ENCODE measurements at places on chromosomes 2 and 18. TPM values are rescaled to one million over a fixed set of nuclear protein-coding genes. Genes with fewer than 3 reads are reported as not detected.

Gene STAT4
- total RNA-seq, result 1.4 TPM

Gene RAB6D
- not detected for total RNA-seq

GRCh38 chr2:177211169-177211568, 1.4 kb upstream of the HNRNPA3 start:
- H3K4me3 ChIP-seq, result peak overlapping the region; percentile 91
- peak overlapping the region; percentile 100 for H3K27ac ChIP-seq
- DNase-seq, result no peak
- H3K36me3 ChIP-seq, result peaks cover 45% of the 10 kb centered on the region
- peaks cover 7% of the 10 kb centered on the region for H3K4me1 ChIP-seq
- no peaks in the 10 kb centered on the region for H3K27me3 ChIP-seq

Gene TXNDC2
- not detected for total RNA-seq

DNA sequence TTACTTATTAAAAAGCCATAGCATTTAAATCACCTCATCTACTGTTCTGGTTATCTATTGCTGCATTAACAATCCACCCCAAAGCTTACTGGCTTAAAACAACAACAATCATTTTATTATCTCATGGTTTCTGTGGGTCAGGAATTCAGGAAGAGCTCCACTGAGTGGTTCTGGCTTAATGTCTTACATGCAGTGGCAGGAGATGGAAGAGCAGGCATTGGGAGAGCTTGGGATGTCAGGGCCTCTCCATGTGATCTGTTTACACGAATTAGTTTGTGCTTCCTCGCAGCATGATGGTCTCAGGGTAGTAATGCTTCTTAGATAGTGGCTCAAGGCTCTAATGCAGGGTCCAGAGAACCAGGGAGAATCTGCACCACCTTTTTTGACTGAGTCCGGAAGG, 14.4 kb upstream of the REL start:
- H3K4me1 ChIP-seq, result peaks cover 1% of the 10 kb centered on the region
- no peak overlapping the region for H3K27ac ChIP-seq
- H3K27me3 ChIP-seq, result no peaks in the 10 kb centered on the region
- DNase-seq, result no peak
- H3K4me3 ChIP-seq, result no peak overlapping the region
- H3K36me3 ChIP-seq, result no peaks in the 10 kb centered on the region

DNA sequence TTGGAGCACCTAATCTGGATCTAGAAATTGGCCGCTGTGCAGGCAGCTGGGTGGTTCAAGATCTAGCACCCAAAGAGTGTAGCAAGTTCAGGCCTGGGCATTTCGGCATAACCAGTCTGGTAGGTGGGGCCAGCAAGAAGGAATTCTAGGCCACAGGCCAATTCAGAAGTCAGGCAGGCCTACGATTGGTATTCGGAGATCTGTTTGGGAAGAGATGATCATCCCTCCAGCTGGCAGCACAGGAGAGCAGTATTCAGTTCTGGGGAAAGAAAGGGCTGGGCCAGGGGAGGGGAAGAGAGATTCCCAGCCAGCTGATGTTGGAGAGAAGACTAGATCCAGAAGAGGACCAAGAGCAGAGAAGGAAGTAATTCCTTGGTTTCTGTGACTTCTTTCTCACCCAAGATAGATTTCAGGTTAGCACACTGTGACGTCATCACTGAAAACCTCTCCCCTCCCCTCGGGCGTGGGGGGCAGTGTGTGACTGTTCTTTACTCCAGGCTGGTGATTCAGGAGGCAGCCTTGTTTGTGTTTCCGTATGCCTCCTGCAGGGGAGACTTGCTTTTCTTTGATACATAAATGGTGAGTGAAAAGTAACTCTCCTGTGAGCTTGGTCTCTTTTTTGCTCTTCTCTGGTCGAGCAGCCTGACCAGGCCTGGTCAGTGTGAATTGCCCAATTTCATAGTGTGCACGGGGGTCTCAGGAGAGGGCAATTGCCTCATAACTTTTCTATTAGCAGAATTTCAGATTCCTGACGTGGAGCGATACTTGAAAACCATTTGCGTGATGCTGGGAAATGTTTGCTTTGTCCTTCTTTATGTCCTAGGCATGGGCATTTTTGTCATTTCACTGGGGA, 61.1 kb downstream of the MEIS1 start:
- peak overlapping the region; percentile 85 for H3K27ac ChIP-seq
- no peaks in the 10 kb centered on the region for H3K36me3 ChIP-seq
- H3K4me3 ChIP-seq, result peak overlapping the region; percentile 62
- no peaks in the 10 kb centered on the region for H3K27me3 ChIP-seq
- H3K4me1 ChIP-seq, result peaks cover 50% of the 10 kb centered on the region
- peak; percentile 95 for DNase-seq

Gene CFC1
- not detected for total RNA-seq

GRCh38 chr2:222796413-222797103, 64.3 kb upstream of the ACSL3 start:
- no peaks in the 10 kb centered on the region for H3K27me3 ChIP-seq
- peaks cover 18% of the 10 kb centered on the region for H3K4me1 ChIP-seq
- DNase-seq, result no peak
- no peaks in the 10 kb centered on the region for H3K36me3 ChIP-seq
- no peak overlapping the region for H3K27ac ChIP-seq

- peak overlapping the region; percentile 99 for H3K27ac ChIP-seq
- H3K4me1 ChIP-seq, result peaks cover 12% of the 10 kb centered on the region
- no peaks in the 10 kb centered on the region for H3K27me3 ChIP-seq
- peak overlapping the region; percentile 87 for H3K4me3 ChIP-seq
- DNase-seq, result peak; percentile 54
- peaks cover 14% of the 10 kb centered on the region for H3K36me3 ChIP-seq
These were observed 1.5 kb upstream of the NR4A2 start for GRCh38 chr2:156333951-156334495.

Data from MCF 10A (cell line).